ENCODE measurements at places on chromosomes 5 and 9.

GRCh38 chr9:135791431-135792267 is 89.7 kb downstream of the KCNT1 start:
- no peak for DNase-seq

GRCh38 chr9:7392148-7392547 is 407.4 kb downstream of the DMAC1 start:
- no peak for DNase-seq

DNA sequence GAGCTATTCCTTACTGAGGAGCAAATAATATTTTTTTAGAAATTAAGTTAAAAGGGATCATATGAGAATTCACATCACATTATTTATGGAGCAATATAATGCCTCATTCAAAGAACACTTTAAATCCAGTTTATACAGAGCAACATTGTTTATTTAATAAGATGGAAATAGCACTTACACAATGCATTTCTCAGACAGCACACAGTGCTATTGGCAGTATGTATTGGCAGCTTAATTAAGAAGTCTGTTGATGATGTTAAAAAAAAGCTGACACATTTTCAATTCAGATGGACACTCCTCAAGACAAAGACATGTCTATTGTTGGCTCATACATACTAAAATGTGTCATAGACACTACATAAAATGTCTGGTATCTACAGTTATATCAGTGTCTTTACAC is 171.3 kb downstream of the NR2F1-AS1 start:
- DNase-seq, result no peak

GRCh38 chr9:95989297-95989696 is 113.8 kb downstream of the ERCC6L2 start:
- DNase-seq, result no peak

DNA sequence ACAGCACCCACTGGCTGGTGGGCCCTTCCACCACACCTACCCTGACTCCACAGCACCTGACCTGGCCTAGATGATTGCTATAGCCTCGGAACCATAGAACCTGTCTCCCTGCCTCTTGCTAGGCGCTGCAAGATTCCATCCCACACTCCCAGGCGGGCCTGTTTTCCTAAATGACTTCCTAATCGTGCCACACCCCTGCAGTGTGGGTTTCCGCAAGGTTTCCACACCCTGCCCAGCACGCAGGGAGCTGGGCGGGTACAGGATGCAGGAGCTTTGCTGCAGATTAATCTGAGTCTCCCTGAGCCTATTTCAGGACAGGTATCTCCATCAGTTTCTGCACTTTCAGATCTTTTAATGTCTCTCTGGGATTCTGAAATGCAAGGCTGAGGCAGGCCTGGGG is 62.9 kb downstream of the SHB start:
- DNase-seq, result no peak

DNA sequence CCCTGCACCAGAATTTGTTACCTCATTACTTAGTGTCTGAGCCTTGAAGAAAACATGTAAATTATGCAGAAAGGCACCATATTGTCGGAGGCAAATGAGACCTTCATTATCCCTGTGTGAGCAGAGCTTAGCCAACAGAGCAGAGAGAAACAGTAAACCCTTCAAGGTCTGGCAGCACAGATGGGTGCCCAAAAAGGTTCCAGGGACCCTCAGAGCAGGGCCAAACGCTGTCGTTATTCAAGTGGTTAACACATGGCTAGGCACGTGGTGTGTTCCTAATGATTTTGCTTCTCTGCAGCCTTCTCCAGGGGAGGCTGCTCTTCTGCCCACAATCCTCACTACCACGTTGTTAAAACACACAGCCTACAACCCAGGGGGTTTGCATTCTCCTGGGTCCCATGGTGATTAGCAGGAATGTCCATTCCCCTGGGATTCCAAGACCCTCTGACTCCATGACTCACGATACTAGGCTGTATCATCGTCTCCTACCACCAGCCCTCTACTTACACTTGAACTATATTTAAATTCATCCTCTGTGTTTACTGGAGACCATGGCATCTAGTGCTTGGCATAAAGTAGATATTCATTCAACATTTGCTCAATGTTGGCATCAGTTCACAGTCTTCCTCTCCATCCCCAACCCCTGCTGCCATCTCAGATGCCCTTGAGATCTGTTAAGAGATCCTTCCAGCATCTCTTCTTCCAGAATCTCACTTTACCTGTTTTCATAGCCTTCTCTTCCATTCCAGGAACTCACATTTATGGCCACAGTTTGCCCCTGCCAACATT is 174.5 kb upstream of the RAD23B start:
- no peak for DNase-seq

- no peak for DNase-seq
Measured at GRCh38 chr9:27549196-27549755, 19.7 kb upstream of the MOB3B start.

DNA sequence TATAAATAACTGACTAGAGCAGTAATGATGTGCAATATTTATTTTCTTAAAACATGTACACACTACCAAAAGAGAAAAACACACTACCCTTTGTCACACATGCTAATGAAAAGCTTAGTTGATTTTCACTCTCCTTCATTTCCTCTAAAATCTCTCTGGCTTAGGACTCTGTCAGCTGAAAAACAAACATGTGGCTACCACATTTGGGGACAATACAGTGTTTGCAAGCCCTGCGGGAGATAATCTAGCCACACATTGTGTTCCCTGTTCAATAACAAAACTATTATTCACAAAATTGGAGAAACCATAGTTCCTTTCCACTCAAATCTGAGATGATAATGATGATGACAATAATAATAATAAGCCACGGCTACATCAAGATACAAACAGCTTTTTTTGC is 3.5 kb upstream of the LOX start:
- DNase-seq, result no peak

- DNase-seq, result no peak
Measured at GRCh38 chr9:78112406-78112805, 80.8 kb upstream of the GNAQ start.

- no peak for DNase-seq
Measured at GRCh38 chr9:93930070-93930469, 25.1 kb downstream of the BARX1 start.

DNA sequence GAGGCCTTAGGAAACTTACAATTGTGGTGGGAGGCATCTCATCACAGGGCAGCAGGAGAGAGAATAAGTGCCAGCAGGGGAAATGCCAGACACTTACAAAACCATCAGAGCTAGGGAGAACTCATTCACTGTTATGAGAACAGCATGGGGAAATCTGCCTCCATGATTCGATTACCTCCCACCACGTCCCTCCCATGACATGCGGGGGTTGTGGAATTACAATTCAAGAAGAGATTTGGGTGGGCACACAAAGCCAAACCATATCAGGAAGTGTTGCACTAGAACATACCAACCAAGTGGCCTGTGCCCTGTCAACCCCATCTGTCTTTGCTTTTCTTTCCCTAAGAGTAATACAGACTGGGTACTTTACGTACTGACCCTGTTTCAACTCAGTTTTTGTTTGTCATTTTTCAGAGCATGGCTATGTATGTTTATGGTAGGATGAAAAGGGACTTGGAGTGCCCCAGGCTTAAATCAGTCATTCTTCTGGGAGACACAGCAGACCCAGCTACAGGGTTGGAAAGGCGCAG is 58.3 kb upstream of the TGFBR1 start:
- DNase-seq, result no peak

DNA sequence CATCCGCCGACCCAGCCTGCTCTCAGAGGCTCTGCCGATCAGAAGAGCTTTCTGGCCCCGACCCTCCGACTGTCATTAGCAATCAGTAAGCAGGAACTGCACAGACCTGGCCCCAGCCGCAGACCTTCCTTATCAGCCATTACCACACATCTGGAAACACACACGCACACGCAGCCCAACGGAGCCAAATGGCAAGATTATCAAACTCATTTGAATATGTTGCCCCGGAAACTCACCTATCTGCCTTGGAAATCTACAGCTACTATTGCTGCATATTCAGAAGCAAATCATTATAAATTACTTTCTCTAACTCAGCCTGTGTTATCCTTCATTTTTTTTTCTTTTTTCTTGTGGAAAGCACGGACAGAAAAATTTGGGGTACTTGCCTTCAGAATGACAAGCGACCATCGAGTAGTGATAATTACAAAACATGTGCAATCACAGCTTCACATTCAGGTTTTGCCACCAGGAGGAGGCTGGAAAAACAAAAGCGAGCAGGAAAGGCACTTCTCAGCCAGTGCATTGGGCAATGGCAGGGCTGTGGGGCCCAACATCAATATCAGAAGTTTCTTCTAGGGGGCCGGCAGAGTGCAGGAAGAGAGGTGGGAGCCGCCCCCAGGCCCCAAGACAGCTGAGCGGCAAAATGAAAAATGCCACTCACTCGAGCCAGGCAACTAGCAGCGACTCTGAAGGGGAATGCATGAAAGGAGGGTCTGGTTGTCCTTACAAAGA is 122.3 kb downstream of the VAV2 start:
- DNase-seq, result no peak

GRCh38 chr5:98805070-98805469 is 31.6 kb downstream of the RGMB start:
- no peak for DNase-seq

- no peak for DNase-seq
Measured at GRCh38 chr5:122753500-122753899, 21.4 kb upstream of the SNX2 start.

GRCh38 chr5:128870373-128870772 is 94.9 kb upstream of the SLC27A6 start:
- DNase-seq, result no peak

- DNase-seq, result no peak
Measured at GRCh38 chr9:112296929-112297328, 36.5 kb downstream of the PTBP3 start.

- DNase-seq, result no peak
Measured at GRCh38 chr9:120918931-120919842, 7.4 kb downstream of the TRAF1 start.

DNA sequence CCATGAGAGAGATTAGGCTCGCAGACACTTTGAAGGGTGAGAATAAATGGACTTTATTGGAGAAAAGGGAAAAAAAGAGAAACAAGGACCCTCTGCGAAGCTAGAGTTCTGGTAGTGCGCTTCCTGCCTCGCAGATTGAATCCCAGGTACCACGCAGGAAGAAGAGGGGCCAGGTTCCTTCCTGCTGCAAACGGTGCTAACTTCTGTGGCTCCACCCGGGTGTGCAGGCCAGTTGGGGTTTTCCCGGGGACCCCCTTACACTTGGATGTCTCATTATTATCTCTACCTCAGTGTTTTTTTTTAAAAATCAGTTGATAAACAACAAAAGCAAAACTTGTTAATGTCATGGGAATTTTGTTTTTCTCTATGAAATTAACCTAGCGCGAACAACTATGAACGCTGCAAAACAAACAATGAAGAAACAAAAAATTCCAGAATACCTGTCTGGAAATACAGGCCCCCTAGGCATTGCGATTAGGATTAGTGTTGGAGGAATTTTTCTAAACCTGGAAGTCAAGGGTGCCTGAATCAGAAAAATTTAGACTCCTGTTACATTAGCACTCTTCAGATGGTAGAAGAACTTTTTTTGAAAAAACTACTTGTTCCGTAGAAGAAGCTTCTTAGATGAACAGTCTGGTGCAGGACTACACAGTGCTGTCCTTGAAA is 414.5 kb downstream of the MAN2A1 start:
- DNase-seq, result no peak

- no peak for DNase-seq
Measured at GRCh38 chr9:97660847-97661246, 27.2 kb downstream of the NCBP1 start.

DNA sequence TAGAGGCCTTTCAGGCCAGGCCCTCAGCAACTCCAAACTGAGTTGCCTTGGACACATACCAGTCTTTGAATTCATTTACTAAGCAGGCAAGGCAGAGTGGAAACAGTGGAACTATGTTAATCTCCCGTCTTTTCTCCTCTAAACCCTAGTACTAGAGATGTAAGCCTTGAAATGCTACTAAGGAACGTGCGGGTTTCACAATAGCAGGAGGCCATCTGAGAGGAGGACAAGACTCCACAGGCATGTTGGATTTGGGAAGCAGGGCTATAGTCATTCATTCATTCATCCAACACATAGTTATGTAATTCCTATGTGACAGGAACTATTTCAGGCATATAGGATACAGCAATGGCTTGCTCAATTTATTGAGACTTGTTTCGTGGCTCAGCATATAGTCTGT is 3.3 kb upstream of the OCLN start:
- no peak for DNase-seq

DNA sequence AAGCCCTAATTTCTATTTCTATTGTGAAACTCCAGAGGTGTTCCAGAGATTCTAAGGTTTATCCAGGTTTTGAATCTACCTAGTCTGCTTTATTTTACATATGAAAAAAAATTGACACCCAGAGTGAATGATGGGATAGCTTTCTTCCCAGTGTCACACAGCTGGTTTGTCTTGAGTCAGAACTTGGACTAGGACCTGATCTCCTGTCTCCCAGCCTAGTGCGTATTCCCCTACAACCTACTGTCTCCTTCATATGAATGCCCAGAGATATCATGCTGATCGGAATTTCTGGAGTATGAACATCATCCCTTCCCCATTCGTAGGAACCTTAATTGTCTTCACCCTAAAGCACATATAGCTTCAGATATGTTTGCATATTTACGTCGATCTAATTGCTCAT is 524.2 kb downstream of the SPATA31D1 start:
- no peak for DNase-seq

- DNase-seq, result no peak
Measured at GRCh38 chr5:153546566-153546965, 56.1 kb downstream of the GRIA1 start.

GRCh38 chr9:129184596-129185122 is 6.6 kb upstream of the IER5L start:
- no peak for DNase-seq

GRCh38 chr9:95511616-95511931 is 5.2 kb downstream of the PTCH1 start:
- no peak for DNase-seq

GRCh38 chr5:147397616-147398015 is 112.3 kb downstream of the DPYSL3 start:
- DNase-seq, result no peak

DNA sequence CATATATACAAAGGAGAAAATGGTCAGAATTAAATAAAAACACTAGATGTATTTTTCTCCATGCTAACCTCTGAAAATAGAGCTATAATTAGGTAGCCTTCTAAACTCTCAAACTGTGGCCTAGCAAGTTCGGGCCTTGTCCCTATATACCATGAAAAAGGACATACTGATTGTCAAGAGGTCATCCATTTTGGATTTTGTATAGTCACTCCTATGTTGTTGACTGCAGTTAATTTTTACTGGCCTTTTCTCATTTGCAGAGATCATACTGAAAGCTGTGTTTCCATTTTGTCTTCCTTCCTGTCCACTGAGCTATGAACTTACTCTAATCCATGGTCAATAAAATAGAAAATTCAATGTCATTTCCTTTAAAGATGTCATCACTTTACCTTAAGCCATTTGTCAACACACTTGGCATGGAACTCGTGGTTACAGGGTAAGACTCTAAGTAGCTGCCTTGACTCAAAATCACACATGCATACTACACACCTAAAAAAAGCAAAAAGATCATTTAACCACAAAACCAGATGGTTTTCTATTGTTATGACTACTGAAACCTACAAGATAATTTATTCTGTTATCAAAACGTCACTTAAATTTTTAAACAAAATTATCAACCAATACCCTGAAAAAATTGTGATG is 58.0 kb downstream of the RNF38 start:
- DNase-seq, result no peak

- no peak for DNase-seq
Measured at GRCh38 chr9:108980893-108981292, 32.4 kb downstream of the CTNNAL1 start.

GRCh38 chr5:79471556-79471955 is 42.4 kb downstream of the HOMER1 start:
- DNase-seq, result no peak

- no peak for DNase-seq
Measured at GRCh38 chr5:68872088-68872839, 221.6 kb upstream of the SLC30A5 start.
